Neural progenitor cell (in vitro differentiated cells): ENCODE measurements at places on chromosomes 4 and X.

DNA sequence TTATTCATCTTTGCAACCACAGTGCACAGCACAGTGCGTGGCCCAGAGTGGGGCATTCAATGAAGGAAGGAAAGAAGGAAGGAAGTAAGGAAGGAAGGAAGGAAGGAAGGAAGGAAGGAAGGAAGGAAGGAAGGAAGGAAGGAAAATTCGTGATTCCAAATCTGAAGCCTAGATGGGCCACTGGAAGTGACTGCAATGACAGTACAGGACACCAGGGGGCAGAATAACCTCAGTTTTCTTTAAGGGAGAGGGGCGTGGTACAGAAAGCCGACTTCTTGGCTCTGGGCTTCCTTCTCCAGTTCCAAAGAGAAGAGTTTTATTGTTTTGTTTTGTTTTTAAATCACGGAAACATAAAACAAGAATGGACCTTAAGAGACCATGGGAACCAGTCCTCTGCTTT lies 47.8 kb downstream of the APLN start:
- DNase-seq = peak; percentile 63

DNA sequence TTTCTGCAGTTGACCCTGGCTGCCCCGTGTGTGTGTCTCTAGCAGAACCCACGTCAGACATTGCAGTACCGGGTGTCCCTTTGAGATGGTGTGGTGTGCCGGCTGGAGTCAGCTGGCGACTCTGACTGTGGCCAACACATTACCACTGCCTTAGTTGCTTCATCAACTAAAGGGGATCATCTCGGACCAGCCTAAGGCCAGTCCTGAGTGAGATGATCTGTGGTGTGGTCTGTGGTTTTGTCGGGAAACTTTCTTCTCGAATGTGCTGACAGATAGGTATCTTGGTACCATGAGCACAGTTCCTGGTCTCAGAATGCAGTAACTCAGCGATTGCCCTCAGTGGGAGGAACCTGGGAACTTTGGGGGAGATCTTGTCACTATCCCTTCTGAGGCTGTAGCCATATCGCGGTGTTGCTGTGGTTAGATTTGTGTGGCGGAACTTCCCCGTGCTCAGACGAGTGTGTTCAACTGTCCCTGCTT lies 15.8 kb downstream of the TBC1D14 start:
- DNase-seq = no peak

DNA sequence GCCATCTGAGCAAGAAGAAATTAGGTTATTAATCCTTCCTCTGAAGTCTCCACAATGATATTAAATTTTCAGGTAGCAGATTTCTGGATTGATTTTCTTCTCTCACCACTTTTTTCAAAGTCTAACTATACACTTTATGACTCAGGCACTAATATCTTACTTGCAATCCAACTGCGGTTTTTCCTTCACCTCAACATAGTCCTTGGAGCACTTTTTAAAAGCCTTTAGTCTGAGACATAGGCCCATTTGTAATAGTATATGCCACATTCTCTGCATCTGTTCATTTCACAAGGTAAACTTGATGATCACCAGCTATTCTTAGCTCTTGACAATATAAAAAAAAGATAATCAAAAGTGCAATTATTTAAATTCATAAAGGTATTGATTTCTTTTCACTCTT lies 55.9 kb upstream of the EDNRA start:
- DNase-seq = no peak

GRCh38 chrX:9271789-9272525 lies 192.9 kb upstream of the TBL1X start:
- DNase-seq = no peak
